ENCODE measurements at places on chromosomes 5 and 9.

GRCh38 chr5:169581580-169582227 lies 1.9 kb upstream of the SPDL1 start:
- peak; percentile 27 for DNase-seq

DNA sequence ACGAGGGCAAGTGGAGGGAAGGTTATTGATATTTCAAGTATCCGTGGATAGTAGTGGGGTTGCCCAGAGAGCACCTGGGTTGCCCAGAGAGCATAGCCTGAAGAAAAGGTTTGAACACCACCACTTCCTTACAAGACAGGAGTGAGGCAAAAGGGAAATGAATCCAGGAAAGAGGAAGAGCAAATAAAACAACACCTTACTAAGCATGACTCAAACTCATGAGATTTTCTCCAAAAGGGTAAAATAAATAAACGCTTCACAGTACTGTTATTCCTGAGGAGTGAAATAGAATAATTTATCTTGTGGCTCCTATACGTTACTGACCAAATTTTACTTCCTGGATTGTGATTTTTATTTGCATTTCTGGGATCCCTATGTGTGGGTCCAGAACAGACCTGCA lies 65.2 kb upstream of the PTPRD start:
- no peak for DNase-seq

DNA sequence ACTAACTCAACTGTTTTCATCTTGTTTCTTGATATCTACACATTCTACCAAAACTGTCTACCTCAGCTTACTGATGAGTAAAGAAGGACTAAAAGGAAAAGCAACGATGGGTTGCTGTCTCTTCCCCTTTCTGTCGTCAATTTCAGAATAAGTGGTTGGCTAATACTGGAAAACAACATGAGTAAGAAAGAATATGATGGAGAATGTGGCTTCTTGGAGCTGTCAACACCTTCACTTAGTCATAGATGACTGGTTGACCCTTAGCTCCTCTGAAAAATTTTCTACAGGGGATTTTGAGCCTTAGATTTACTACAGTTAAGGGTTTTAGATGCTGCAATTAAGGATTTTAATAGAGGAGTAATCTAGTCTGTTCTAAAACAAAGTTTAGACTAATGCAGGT lies 797.9 kb downstream of the TLE4 start:
- no peak for DNase-seq

DNA sequence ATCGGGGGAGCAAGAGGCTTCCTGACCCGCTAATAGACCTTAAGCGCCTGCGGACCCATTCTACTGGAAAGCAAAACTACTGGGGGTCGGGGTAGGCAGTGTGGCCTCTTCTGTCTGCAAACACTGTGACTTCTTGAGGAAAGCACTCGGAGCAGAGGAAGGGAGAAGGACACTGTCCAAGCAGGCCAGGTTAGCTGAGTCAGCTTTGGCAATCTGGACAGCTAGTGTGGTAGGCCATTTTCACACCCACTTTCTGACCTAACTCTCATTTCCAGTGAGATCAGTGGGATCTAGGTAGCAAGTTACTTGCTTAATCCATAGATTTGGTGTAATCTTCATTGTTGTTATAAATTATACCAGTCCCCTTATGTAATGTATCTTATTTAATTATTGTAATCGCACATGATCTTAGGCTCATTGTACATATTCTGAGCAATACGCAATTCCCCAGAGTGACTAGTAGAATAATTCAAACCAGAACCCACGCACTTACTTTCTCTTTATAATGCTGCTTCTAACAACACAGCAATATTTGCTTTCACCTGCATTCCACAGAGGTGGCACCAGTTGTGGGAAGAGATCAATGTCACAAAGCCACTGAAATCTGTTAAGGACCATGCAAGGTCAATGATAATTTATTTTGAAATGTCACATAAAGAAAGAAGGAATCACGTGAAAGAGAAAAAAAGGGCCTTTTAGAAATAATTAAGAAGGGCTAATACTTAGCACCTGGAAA lies 82.9 kb downstream of the NREP start:
- DNase-seq: no peak

DNA sequence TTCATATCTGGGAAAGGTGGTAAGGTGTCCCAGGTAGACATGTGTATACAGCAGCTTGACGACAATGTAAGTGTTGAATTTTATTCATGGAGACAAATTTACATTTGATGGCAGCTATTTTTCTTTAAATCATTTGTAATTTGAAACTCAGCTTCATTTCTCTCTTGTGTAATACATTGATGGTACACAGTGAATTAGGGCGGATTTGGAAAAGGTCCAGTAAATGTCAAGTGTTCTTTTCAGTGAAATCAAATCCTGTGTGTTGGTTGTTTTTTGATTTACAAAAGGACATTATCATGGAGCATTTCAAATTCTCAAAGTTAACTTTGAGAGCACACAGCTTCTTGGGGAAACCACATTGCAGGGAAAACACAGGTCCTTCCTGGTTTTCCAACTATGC lies 30.0 kb upstream of the PCSK1 start:
- DNase-seq: no peak

- no peak for DNase-seq
Observed at GRCh38 chr9:115531410-115532125, 413.6 kb upstream of the TNC start.

- no peak for DNase-seq
Observed at GRCh38 chr5:35146406-35146805, 83.9 kb downstream of the PRLR start.

- no peak for DNase-seq
Observed at GRCh38 chr5:31148959-31149475, 44.5 kb upstream of the CDH6 start.

DNA sequence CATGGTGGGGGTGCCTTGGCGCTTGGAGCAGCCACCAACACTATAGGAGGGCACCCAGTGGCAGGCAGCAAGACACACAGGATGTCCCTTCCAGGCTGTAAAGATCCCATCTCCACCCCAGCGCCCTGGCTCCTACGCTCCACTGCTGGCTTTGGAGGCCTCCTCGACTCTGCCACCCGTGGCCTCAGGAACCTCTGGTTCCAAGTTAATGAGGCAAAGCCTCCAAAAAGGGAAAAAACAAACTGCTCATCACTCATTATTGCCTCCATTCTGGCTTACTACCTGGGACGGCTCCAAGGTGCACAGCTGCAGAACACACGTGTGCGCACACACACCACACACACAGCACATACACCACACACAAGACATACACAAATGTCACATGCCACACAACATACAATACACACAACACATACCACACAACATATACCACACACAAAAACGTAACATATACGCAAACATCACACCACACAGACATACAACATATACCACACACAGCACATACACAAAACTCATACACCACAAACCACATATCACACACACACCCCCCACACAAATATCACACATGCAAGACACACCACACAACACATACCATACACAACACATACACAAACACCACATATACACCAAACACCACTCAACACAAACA lies 45.3 kb downstream of the ROR2 start:
- DNase-seq: no peak

DNA sequence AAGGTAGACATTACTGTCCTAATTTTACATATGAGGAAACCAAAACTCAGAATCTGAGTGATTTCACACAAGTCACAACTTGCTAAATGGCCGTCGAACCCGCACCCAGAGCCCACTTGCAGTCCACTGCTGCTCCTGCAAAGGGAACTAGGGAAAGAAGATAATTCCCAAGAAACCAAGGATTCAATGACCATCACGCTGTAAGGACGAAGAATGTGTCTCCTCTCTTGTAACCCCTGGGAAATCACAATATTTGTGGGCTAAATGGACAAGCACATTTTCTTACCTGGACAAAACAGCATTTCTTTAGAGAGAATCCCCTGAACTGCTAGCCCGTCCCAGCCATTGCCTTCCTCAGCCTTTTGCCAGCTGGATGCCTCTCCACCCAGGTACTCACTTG lies 2.4 kb downstream of the RPS14 start:
- no peak for DNase-seq

- DNase-seq: no peak
Observed at GRCh38 chr9:129887334-129888292, 52.4 kb downstream of the USP20 start.

DNA sequence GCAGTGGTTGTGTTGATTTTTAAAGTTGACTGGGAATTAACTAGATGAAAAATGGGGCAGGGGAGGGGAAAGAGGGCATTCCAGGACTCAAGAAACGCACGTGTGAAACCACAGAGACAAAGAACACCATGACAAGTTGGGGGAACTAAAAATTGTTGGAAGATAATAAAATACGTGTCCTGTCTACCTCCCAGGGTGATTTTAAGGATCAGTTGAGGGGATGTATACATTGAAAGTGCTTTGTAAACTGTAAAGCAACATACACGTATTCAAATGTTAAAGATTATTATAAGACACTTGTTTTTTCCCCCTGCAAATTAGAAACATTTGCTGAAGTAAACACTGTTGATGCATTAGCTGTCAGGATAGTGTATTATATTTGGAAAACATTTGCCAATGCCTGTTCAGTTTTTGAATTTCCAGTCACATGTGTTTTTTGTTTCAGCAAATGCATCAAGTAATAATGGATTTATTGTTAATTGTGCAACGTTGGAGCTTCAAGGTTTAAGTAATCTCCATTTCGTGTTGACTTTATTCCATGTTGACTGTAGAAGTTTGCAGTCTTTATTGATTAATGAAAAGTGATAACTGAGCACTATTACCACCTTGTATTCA lies 412.7 kb downstream of the ACTL7B start:
- no peak for DNase-seq

- peak; percentile 22 for DNase-seq
Observed at GRCh38 chr9:122222791-122223190, 6.0 kb downstream of the LHX6 start.

GRCh38 chr9:133809335-133809734 lies 71.2 kb upstream of the SARDH start:
- no peak for DNase-seq

- no peak for DNase-seq
Observed at GRCh38 chr9:77961541-77961940, 70.1 kb downstream of the GNAQ start.

DNA sequence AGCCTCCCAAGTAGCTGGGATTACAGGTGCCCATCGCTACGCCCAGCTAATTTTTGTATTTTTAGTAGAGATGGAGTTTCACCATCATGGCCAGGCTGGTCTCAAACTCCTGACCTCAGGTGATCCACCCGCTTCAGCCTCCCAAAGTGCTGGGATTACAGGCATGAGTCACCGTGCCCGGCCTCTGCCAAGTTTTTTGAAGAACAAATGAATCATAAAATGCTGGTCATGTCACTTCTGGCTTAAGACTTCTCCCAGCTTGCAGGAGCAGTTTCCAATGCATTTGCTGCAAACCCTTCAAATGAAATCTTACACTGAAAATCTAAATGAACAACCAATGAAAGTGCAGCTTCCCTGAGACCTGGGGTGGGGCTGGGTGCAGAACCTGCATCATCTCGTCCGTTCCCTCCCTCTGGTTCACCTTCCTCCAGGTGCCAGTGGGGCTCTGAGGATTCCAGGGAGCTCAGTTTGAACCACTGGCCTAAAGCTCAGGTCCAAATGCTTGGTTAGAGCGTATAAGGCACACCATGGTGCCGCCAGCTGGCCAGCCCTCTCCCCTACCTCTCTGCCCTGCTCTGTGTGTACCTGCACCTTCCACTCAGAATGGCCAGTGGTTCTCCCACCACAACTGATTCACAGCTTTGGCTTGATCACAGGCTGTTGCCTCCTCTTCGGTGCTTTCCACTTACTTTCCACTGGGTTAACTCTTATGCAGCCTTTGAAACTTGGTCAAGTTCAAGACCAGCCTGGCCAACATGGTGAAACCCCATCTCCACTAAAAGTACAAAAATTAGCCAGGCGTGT lies 39.8 kb upstream of the FUBP3 start:
- no peak for DNase-seq

GRCh38 chr5:108942701-108943100 lies 195.0 kb downstream of the FER start:
- no peak for DNase-seq

- no peak for DNase-seq
Observed at GRCh38 chr5:131538177-131538593, 96.8 kb downstream of the RAPGEF6 start.

- no peak for DNase-seq
Observed at GRCh38 chr5:24547132-24547531, 97.6 kb downstream of the CDH10 start.

GRCh38 chr5:100838048-100838473 lies 65.0 kb downstream of the ST8SIA4 start:
- DNase-seq: no peak

GRCh38 chr5:150782850-150783249 lies 4.3 kb downstream of the SMIM3 start:
- no peak for DNase-seq

- DNase-seq: no peak
Observed at GRCh38 chr9:89431930-89432725, 65.8 kb downstream of the SEMA4D start.
